Activated CD8-positive, alpha-beta memory T cell treated with anti-CD3 and anti-CD28 coated beads, Interleukin-2, amount 10 ng/mL, durations not matched to agents 7 days and 5 days (primary cell): ENCODE measurements at places on chromosomes 11 and 22. TPM values are rescaled to one million over a fixed set of nuclear protein-coding genes. Genes with fewer than 3 reads are reported as not detected.

ASPHD2 gene
- 15.3 TPM for total RNA-seq

DKK3 gene
- total RNA-seq: not detected

SCARF2 gene
- total RNA-seq: 1.1 TPM

TH gene
- not detected for total RNA-seq

C22orf31 gene
- not detected for total RNA-seq

AHNAK gene
- 390 TPM for total RNA-seq

CPT1B gene
- 80.1 TPM for total RNA-seq

B4GALNT4 gene
- 0.32 TPM for total RNA-seq

OR2D2 gene
- total RNA-seq: not detected

SLC6A5 gene
- total RNA-seq: not detected

OR2AG1 gene
- not detected for total RNA-seq

ISX gene
- not detected for total RNA-seq

CUL5 gene
- total RNA-seq: 34.4 TPM
